CD4-positive, alpha-beta T cell treated with Interleukin-17A for 1 hour (primary cell): ENCODE measurements at places on chromosomes 16 and 17.
A peak's percentile ranks its signal among the peaks of the same experiment; 100 is the strongest.

DNA sequence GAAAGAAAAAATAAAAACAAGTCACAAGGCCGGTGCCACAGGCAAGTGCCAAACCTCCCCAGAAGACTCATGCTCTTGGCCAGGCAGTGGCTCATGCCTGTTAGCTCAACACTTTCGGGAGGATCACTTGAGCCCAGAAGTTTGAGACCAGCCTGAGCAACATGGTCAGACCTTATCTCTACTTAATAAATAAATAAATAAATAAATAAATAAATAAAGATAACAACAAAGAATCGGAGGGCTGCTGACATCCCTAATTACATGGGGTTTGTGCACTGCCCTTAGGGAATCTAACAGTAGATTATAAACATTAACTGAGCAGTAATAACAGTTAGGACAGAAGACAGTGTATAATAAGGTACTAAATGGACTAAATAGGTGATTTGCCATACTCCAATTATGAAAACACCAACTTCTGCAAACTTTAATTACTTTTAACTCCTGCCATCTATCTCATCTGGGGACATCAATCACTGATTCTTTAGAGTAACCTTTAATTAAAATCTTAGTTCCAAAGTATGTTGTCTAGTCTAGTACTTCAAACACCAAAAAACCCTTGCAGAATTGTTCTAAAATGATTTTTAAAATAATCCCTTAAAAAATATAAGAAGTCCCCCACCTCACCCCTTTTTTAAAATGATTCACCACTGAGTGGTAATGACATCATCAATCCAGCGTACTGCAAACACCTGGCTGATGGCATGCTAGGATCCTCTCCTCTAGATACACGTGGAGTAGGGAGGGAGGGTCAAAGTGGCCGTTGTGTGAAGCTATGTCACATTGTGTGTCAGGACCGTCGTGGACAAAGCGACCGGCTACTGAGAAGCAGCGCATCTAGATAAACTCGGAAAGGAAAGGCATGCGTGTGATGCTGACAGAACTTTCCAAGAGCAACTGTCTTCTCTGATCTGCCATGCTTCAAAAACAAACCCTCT lies 28.5 kb downstream of the CYTH1 start:
- peak; percentile 62 for DNase-seq

GRCh38 chr16:16882766-16883165 lies 503.8 kb downstream of the NPIPA7 start:
- DNase-seq: no peak

DNA sequence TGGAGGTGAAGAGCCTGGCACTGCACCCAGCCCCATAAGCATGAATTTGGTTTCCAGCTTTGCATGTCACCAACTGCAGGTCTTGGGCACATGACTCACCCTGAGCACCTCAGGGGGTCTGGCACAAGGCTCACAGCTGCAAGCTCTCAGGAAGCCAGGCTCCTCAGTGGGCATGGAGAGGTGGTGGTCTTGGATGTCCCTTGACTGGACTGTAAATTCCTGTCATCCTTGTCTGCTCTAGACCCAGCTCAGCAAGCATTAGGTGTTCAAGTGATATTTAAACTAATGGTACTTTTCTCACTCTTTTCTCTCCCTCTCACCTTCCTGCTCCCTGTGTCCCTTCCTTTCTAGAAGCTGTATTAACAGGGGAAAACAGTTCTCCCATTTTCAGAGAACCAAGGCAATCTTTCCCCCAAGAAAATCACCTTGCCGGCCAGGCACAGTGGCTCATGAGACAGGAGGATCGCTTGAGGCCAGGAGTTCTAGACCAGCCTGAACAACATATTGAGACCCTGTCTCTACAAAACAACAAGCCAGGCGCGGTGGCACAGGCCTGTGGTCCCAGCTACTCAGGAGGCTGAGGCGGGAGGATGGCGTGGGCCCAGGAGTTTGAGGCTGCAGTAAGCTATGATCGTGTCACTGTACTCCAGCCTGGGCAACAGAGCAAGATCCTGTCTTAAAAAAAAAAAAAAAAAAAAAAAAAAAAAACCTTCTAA lies 5.1 kb upstream of the KIFC3 start:
- DNase-seq: no peak

- DNase-seq: peak; percentile 10
Observed at GRCh38 chr17:19418251-19418992, 7.4 kb downstream of the RNF112 start.

DNA sequence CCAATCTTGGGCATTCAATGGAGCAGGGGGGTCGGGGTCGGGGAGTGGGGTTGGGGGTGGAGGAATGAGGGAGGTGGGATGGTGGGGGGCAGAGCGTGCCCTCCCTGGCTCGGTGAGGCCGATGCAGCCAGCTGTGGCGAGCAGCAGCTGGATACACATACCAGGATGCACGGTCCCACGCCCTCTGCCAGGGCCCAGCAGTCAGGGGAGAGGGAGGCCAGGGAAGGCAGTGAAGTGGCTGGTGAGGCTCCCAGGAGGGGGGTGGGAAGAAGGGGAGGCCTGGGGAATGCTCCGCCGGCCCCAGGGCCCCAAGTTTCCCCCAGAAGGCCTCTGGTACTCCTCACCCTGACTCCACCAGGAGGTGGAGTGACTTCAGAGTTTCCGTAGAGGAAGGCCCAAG lies 77.6 kb upstream of the LHX1 start:
- DNase-seq: no peak

GRCh38 chr17:83152745-83153611 lies 73.6 kb downstream of the METRNL start:
- DNase-seq: peak; percentile 31

- DNase-seq: no peak
Observed at GRCh38 chr16:85302848-85303353, 190.6 kb upstream of the CIBAR2 start.

DNA sequence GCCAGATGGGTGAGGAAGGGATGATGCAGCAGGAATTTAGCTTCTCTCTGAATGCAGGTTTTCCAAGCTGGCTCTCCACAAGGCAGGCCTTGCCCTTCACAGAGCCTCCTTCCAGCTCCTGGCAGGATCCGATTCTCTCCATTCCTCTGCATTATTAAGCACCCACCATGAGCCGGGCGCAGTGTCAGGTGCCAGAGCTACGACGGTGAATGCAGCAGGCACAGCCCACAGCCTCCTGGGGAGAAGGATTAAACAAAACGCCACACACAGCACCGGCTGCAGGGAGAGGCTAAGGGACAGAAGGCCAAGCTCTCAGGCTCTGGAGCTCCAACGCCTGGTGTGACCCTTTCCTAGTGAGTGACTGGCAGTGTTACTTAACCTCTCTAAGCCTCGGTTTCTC lies 7.1 kb upstream of the MT2A start:
- no peak for DNase-seq

DNA sequence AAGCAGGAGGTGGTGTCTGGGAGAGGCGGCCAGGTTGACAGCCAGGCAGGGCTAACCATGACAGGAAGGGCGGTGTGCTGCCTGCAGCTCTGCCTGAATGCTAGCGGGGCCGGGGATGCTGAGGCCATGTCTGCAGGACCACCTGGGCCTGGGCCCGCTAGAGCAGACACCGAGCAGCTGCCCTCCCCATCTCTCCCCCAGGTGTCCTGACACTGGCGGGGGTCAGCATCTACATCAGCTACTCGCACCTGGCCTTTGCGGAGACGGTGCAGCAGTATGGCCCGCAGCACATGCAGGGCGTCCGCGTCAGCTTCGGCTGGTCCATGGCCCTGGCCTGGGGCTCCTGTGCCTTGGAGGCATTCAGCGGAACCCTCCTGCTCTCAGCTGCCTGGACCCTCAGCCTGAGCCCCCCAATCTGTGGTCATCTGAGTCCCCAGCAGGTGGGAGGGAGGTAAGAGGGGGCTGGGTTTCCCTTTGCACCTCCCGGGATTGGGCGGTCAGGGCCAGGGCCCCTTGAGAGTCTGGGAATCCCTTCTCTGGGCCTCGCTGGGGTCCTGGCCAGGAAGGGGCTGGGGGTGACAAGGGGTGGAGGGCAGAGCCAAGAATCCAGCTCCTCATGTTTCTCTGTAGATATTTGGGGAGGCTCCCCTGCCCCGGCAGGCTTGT lies 7.5 kb downstream of the TMEM235 start:
- no peak for DNase-seq

GRCh38 chr16:31700530-31701388 lies 172.8 kb upstream of the ZNF267 start:
- peak; percentile 90 for DNase-seq

- DNase-seq: no peak
Observed at GRCh38 chr16:62573466-62573865, 537.2 kb upstream of the CDH8 start.

DNA sequence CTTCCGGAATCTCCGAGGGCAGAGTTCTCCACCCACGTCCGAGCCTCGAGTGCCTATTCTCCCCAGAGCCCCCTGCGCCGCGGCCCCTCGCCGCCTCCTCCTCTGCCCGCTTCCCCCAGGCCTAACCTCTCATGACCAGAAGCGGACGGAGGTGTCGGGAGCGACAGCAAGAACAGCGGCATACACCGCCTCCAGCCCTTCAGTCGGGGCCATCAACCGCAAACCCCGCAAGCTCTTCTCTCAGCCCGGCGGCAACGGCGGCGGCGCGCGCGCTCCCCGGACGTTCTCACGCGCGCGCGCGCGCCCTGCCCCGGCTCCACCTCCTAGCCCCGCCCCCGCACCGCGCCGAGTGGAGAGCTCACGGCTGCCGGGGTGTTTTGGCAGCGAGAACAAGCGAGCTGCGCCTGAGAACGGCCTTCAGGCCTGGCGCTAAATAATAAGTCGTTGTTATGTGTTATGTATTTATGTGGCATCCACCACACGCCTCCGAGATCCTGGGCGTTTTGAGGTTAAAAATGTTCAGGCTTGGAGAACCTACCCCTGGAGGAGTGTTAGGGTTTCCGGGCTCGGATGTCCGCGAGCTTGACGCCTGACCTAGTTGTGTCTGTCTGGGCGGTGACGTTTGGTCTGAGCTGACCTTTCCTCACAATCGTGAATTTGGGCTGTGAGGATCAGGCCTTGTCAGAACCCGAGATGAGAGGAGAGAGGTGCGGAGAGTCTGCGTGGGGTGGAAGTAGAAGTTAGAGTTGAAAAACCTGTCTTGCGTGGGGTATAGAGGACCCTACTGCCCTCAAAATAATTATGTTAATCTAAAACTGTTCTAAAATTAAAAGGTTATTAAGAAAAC lies at the start of gene RNFT1:
Gene RNFT1, minus strand, starts transcription at position 259 of the 847 bp plus-strand sequence. Its CDS starts 77 bp downstream, at position 182.
- DNase-seq: peak; percentile 89

DNA sequence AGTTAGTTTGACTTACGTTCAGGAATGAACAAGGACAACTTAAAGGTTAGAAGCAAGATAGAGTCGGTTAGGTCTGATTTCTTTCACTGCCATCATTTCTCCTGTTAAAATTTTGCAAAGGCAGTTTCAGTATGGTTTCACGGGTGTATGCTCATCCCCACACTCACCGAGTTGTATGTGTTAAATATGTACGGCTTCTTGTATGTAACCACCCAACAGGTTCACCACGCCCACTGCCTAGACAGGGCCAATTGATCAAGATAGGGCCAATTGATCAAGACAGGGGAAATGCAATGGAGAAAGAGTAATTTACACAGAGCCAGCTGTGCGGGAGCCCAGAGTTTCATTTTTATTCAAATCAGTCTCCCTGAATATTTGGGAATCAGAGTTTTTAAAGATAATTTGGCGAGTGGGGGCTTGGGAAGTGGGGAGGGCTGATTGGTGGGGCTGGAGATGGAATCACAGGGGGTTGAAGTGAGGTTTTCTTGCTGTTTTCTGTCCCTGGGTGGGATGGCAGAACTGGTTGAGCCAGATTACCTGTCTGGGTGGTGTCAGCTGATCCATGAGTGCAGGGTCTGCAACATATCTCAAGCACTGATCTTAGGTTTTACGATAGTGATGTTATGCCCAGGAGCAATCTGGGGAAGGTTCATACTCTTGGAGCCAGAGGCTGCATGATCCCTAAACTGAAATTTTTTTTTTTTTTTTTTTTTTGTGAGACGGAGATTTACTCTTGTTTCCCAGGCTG lies 62.4 kb upstream of the PLCG2 start:
- DNase-seq: peak; percentile 63

- DNase-seq: no peak
Observed at GRCh38 chr17:39736319-39737165, 1.2 kb upstream of the GRB7 start.

DNA sequence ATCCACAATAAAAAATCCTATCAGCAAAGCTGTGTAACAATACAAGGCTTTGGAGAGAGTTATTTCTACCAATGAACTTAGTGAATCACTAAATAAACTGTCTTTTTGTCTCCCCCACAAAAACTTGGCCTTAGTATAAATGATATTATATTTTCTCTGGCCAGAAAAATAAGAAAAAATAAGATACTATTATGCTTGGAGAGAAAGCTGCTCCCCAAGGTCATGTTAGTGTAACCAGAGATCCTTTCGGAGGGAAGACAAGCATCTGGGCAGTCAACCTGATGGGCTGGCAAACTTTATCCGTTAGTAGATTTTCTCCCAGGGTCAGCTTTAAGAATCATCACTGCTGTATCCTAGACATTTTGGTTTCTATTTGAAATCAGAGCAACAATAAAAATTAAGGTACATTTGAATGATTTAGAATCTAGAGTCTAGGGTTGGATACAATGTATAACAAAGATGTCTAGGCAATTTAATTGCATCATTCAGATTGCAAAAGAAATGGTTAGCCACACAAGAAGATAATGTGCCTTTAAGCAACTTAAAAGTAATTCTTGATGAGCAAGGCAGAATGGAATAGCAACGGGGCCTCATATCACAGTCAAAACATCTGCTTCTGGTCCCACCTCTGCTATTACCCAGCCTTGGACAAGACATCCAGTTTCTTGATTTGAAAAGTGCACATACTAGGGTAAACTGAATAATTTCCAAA lies 280.4 kb downstream of the SLC39A11 start:
- DNase-seq: no peak

DNA sequence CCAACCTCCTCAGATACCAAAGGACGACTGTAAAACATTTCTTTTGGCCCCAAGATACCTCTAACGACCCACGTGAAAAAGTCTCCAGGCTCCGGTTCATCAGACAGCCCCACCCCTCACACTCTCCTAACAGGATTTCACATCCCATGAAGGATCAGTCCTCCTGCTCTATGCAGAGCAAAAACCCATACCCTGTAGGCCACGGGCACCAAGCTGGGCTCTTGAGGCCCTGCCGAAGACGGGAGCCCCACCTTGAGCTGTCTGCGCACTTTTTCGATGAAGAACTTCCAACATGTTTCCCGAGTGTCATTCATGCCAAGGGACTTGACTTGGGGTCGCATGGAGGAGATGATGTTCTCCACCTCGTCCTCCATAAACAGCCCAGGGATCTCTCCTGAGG lies 89.9 kb downstream of the PGS1 start:
- no peak for DNase-seq

GRCh38 chr16:23145608-23146007 lies 3.6 kb downstream of the USP31 start:
- DNase-seq: no peak

- DNase-seq: peak; percentile 67
Observed at GRCh38 chr16:56916571-56917403, 15.2 kb upstream of the HERPUD1 start.

GRCh38 chr17:19303367-19303776 lies 59.2 kb downstream of the B9D1 start:
- DNase-seq: no peak

GRCh38 chr17:61568219-61569072 lies 22.6 kb downstream of the NACA2 start:
- DNase-seq: no peak

DNA sequence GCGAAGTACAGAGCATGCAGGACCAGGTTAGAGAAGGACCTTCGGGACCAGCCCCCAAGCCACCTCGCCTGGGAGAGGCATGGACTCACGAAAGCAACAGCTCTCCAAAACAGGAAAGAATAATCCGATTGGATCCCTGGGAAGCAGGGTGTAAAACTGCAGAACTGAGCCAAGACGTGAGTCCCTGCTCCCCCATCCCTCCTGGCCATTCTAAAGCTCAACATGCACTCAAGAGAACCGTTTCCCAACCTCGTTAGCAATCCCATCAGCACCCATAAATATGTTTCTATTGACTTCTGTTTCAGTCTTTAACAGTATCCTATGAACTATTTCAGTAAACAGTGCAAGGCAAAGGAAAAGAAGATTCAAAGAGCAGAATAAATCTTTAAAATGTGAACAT lies 167.0 kb downstream of the COPRS start:
- DNase-seq: no peak
